ENCODE measurements at places on chromosomes 7 and 10.
A peak's percentile ranks its signal among the peaks of the same experiment; 100 is the strongest.

- DNase-seq = peak; percentile 41
Measured at GRCh38 chr10:98790817-98791216, 344.1 kb upstream of the HPS1 start.

DNA sequence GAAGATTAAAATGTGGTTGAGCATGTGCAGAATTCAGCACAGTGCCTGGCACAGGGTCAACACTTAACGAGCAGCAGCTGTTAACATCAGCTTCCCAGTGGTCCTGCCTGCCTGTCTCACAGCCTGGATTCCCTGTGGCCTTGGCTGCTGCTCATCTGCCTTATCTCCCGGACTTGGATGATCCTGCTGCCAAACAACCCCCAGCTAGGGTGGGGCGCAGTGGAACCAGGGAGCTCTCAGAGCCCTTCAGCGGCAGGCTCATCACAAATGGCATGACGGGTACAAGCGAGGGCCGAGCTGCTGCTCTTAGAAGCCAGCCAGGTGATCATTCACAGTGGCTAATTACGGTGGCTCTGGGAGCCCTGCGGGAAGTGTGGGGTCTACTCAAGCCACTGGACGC, 13.0 kb upstream of the SMARCD3 start:
- no peak for DNase-seq

GRCh38 chr10:114634609-114634979, 23.5 kb downstream of the ABLIM1 start:
- DNase-seq = peak; percentile 58

- no peak for DNase-seq
Measured at GRCh38 chr10:8581521-8582225, 527.2 kb downstream of the GATA3 start.
